ENCODE measurements at places on chromosomes 1 and 21. TPM values are rescaled to one million over a fixed set of nuclear protein-coding genes. Genes with fewer than 3 reads are reported as not detected.

GRCh38 chr1:46288485-46289133 lies 14.8 kb downstream of the LRRC41 start:
- peak; percentile 28 for DNase-seq

DNA sequence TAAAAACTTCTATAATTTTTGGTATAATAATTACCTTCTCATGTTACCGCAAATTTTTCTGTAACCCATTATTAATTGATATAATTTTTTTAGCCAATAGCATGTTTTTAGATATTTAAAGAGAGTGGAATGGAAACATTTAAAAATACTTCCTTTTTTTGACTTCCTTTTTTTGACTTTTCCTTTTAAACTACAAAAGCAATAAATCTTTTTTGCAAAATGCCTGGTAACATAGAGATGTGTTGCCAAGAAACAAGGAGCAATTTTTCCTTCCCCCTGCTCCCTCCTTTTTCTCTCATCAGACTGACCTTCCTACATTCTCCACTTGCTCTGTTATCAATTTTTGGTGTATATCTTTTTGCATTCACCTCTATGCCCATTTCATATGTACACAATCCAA lies 666.2 kb downstream of the ADGRL2 start:
- DNase-seq, result no peak

- DNase-seq, result no peak
Measured at GRCh38 chr1:223109581-223110026, 33.4 kb downstream of the TLR5 start.

DNA sequence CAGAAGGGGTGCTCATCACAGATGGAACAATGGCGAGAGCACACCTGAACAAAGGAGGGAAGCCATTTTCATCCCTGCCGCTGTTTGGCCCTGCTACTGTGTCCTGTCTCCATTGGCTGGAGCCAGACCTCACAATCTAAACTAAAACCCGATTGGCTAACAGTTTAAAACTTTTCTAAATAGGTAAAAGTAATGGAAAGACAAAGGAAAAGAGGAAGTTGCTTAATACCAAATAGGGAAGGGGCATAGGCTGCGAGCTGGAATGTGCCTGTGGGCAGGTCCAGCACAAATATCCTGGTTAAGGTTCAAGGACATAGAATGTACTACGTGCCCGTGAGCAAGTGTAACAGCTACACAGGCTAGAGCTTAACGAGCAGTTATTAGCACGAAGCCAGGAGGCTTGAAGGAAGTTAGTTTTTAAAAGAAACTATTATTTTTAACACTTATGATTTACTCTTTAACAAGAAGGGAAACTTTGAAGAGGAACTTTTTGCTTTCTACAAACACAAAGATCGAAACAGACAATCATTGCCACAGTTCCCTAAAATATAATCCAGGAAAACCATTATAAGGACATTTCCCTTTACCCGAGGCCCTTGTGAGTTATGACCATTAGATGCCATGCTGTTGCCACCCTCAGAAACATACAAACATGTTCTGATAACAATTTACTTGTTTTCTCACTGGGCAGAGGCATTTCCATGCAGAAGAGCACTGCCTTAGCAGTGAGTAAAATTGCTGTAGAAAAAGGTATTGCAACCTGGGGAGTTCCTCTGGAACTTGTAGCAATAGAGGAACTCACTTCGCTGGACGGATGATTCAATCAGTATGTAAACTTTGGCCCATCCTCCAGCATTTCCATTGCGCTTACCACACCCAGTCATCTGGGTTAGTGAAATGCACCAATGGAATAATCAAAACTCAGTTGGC lies 4.8 kb upstream of the PTTG1IP start:
- DNase-seq, result no peak

GRCh38 chr1:59972216-59972927 lies 45.8 kb upstream of the CYP2J2 start:
- no peak for DNase-seq

DNA sequence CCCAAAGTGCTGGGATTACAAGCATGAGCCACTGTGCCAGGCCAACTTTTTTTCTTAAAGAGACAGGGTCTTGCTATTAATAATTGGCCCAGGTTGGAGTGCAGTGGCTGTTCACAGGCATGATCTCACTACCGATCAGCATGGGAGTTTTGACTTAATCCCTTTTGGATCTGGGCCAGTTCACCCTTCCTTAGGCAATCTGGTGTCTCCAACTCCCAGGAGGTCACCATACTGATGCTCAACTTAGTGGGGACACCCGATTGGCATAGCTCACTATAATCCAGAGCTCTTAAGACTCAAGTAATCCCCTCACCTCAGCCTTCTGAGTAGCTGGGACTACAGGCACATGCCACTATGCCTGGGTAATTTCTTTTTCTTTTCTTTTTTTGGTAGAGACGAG lies 64.2 kb upstream of the SCYL3 start:
- DNase-seq, result no peak

GRCh38 chr21:45370575-45370974 lies 34.4 kb upstream of the COL18A1 start:
- DNase-seq, result no peak

DNA sequence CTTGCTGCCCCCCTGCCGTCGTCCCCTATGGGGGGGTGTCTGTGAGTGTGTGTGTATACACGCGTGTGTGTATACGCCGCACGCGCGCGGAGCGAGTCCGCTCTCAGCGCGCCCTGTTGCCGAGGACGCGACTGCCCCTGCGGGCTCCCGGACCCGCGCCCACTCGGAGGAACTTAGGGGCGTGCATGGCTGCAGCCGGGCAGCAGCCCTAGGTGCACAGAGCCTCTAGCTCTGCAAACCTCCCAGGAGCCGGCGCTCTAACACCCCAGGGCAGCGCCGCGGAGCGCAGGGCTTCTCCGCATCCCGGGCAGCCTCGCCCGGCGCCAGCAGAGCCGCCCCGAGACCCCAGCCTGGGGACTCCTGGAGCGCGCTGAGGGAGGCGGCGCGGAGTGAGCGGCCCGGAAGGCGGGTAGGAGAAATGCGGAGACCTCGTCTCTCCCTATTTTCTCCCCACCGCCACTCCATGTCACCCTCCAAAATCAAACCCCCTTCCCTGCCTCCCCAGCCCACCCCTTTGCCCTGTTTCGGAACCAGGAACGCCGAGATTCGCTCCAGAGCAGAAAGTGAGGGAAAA lies 574 bp downstream of the ITPKB start:
- DNase-seq, result peak; percentile 55

DNA sequence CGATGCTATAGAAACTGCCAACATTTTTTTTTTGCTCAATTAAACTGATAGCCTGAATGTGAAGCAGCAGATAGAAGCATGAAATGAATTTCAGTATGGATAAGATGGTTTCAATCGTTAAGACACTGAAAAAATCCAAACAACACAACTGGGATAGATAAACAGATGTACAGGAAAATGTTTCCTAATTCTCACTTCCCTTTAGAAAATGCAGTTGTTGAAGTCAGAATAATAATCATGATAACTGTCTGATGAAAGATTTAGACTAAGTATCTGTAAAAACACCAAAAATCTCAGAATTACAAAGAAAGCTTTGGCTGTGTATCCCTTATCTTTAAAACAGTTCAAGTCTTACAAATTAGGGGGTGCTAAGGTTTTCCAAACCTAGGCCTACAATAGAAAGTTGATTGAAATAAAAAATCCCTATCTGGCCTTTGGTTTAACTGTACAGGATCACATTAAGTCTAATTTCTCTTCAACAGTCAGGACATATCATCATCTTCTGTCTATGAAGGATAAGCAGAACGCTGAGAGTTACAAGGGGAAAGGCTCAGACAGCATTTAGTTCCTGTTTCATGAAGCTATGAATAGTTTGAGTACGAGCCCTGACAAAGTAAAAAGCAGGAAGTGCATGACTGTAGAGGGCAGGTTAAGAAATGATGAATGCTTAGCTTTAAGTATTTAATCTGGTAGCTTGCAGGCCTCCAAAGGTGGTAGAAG lies 203.2 kb downstream of the APP start:
- no peak for DNase-seq

DNA sequence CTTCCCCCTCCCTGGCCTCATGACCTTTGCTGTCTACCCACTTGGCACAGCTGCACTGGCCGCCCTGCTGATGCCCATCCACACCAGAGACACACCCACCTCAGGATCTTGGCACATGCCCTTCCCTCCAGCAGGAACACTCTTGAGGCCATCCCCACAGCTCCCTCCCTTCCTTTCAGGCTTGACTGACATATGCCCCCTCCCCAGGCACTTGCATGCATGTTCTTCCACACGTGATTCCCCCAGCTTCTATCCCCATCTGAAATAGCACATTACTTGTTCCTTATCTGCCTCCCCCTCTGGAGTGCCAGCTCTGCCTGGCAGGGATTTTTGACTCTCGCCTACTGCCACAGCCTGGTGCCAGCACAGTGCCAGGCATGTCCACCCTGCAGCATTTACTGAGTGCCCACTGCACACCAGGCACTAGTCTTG lies 98.5 kb upstream of the SLC25A33 start:
- DNase-seq, result no peak

- DNase-seq, result no peak
Measured at GRCh38 chr1:35914717-35915116, 16.2 kb upstream of the AGO3 start.

- DNase-seq, result no peak
Measured at GRCh38 chr1:201077116-201077515, 35.1 kb downstream of the CACNA1S start.

DNA sequence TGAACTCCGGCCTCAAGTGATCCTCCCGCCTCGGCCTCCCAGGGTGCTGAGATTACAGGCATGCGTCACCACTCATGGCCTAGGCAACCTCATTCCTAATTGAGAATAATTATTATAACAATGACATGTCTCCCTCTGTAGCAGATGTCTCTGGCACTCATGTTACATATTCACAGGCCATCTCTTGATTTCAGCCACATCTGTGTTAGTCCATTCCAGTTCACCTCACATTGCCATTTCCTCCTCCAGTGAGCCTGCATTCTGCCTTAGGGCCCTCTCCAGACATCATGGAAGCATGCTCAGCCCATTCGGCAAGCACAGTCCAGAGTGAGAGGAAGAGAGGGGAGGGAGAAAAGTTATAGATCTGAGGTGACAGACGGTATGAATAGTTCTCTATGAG lies 32.5 kb downstream of the CDKN2C start:
- no peak for DNase-seq

- no peak for DNase-seq
Measured at GRCh38 chr1:154842635-154843034, 27.4 kb downstream of the KCNN3 start.

DNA sequence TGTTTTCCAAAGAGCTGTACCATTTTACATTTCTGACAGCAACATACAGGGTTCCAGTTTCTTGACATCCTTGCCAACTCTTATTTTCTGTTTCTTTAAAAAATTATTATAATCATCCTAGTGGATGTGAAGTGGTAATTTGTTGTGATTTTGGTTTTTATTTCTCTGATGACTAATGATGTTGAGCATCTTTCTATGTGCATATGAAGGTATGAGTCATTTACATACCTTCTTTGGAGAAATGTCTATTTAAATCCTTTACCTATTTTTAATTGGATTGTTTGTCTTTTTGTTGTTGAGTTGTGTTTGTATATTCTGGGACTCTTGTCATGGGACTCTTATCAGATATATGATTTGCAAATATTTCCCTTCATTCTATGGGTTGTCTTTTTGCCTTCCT lies 20.8 kb upstream of the MPC2 start:
- no peak for DNase-seq

DNA sequence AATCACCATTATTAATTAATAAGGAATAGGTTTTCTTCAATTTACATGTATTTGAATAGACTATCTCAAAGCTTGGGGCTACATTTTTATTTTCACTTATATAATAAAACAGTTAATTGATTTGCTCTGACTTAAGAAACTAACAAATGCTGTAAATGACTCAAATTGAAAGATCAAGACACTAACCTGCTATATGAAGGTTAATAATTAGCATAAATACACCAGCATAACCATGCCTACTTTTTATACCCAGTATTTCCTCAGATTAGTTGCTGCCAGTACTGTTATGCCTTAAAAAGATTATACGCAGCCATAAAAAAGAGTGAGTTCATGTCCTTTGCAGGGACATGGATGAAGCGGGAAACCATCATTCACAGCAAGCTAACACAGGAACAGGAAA lies 1545.1 kb downstream of the AMY1C start:
- DNase-seq, result no peak

DNA sequence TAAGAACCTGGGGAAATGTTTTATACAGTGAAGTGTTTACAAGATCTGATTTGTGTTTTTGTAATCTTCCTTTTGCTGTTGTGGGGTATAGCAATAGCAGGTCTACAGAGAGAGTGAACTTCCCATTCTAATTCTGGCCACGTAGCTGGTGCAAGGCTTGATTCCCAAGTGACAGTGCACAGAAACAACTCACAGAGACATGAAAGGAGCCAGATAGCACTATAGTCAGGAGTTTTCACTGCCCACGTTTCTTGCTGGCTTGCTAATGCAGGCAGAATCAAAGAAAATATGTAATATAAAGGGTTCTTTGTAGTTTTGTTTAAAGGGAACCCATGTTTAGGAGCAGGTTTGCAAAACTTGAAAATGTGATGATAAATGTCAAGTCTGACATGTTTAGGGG lies 170.9 kb upstream of the IVNS1ABP start:
- DNase-seq, result no peak

GRCh38 chr1:218079347-218079746 lies 205.7 kb upstream of the RRP15 start:
- DNase-seq, result no peak

- peak; percentile 16 for DNase-seq
Measured at GRCh38 chr1:89799495-89799894, 21.3 kb upstream of the LRRC8D start.

- DNase-seq, result no peak
Measured at GRCh38 chr1:52474807-52475206, 70.4 kb downstream of the PRPF38A start.

DNA sequence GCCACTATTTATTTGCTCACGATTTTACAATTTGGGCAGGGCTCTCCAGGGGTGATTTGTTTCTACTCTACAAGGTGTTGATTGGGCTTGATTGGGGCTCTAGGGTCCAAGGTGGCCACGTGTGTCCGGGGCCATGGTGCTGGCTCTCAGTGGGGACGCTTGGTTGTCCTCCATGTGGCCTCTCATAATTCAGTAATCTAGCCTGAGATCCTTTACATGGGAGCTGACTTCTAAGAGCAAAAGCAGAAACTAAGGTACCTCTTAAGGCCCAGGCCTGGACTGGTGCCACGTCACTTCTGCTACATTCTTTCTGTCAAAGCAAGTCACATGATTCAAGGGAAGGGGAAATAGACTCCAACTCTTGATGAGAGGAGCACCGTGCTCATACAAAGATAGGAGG lies 8.1 kb upstream of the PSRC1 start:
- DNase-seq, result no peak

- DNase-seq, result no peak
Measured at GRCh38 chr1:1510912-1511532, 940 bp upstream of the ATAD3A start.

RAB4A gene
- 12.8 TPM for total RNA-seq

BTBD19 gene
- 3.3 TPM for total RNA-seq

EPHB2 gene
- total RNA-seq, result 26.6 TPM

ZMYND12 gene
- 0.89 TPM for total RNA-seq

WNT9A gene
- total RNA-seq, result 0.76 TPM

LPAR3 gene
- not detected for total RNA-seq

RGS13 gene
- total RNA-seq, result not detected

ADAM30 gene
- total RNA-seq, result not detected

SEMA4A gene
- 0.51 TPM for total RNA-seq

CAMK2N1 gene
- total RNA-seq, result 0.76 TPM

RGS5 gene
- 1.0 TPM for total RNA-seq

All from dermis microvascular lymphatic vessel endothelial cell (primary cell).